Fibroblast of pulmonary artery (primary cell): ENCODE measurements at places on chromosomes 11 and 22.

- DNase-seq: peak; percentile 52
These were observed 67.8 kb upstream of the ARHGAP32 start for GRCh38 chr11:129259931-129260348.

DNA sequence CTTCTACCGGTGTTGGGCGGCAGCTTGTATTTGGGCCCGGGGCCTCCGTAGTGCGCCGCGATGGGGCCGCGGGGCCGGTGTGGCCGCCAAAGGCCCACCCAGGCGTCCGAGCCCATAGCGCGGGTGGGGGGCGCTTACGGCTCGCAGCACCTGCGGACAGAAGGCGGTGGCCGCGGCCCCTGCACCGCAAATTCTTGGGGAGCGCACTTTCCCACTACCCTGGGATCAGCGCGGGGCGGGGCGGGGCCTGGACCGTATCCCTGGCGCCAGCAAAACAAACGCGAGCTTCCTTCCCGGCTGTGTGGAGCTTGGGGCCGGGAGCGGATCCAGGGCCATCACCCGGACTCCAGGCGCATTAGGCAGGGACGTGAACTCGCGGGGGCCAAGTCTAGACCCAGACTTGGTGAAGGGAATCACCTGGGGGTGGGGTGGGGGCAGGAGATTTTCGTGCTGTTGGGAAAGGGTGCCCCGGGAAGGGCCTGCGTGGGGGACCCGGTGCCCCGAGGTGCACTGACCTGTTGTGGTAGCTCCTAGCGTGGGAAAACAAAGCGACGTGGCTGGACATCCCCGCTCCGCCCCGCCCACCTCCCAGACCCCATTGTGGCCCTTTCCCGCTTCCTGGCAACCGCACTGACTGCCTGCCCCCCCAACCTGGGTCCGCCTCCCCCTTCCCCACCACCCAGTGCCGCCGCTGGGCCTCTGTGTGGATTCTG, 2.3 kb upstream of the TYMP start:
- peak; percentile 75 for DNase-seq

DNA sequence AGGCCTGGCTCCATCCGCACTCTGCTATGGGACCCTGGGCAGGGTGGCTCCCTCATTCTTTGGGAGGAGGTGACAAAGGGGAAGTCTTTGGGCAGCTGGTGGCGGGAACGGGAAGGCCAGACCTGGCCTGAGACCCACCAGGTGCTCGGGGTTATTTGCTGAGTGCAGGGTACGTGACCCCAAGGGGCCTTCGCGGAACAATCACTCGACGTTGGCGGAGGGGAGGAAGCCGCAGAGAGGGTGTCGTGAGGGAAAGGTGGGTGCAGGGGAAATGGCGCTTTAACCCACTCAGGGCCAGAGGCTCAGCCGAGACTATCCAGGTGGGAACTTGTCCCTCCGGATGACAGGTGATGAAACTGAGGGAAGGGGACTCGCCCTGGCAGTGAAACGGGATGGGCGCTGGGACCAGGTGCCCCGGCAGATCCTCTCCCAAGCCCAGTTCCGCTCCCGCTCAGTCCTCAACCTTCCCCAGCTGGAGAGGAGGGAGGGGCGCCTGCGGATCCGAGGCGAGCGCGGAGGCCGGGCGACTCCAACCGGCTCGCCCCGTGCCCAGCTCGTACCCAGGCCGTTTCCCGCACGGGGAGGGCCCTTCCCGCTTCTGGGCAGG, 911 bp downstream of the A4GALT start:
- no peak for DNase-seq

DNA sequence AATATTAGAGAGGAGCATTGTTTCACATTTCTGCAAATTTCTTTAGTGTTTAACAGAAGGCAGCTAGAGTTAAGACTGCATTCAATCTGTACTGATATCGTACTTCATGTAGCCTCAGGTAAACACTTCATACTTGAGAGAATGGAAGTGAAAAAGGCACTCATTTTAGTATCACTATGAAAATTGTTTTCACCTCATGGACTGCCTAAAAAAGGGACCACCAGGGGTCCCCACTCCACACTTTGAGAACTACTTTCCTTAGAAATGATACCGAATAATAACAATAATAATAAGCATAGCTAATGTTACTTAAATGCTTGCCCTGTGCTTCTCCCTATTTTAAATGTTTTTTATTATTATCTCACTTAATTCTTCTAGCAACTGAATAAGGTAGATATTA, 95.1 kb downstream of the BLID start:
- peak; percentile 61 for DNase-seq

GRCh38 chr22:42948294-42948693, 66.7 kb downstream of the PACSIN2 start:
- no peak for DNase-seq

DNA sequence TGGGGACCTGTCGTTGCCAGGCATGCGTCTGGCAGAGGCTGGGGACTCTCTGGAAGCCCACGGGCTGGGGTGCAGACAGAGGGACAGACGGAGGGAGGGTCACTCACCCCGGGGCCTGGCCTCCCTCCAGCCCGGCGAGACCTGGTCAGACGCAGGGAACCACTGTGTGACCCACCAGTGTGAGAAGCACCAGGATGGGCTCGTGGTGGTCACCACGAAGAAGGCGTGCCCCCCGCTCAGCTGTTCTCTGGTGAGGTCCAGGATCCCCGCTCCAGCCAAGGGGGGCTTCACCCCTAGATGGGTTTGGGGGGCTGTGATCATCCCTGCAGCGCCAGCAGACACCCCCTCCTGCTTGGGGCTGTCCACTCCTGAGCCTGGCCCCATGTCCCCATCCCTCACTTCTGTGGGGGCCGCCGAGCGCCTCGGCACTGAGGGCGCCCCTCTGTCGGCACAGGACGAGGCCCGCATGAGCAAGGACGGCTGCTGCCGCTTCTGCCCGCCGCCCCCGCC, 23.6 kb upstream of the MUC5B start:
- no peak for DNase-seq

DNA sequence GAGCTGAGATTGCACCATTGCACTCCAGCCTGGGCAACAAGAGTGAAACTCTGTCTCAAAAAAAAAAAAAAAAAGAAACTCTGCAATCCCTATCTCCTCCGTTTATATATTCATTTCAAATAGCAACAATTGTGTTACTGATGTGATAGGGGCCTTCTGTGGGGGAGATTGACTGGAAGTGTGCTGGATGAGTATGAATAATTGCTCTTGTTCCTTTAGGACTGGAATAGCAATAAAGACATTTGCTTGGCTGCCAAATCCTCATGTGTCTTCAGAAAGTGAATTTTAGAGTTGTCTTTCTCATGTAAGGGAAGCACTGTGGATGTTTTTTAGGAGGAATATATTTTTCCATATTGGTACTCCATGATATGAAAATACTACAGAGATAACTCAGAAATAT, 21.1 kb upstream of the ME3 start:
- peak; percentile 35 for DNase-seq

DNA sequence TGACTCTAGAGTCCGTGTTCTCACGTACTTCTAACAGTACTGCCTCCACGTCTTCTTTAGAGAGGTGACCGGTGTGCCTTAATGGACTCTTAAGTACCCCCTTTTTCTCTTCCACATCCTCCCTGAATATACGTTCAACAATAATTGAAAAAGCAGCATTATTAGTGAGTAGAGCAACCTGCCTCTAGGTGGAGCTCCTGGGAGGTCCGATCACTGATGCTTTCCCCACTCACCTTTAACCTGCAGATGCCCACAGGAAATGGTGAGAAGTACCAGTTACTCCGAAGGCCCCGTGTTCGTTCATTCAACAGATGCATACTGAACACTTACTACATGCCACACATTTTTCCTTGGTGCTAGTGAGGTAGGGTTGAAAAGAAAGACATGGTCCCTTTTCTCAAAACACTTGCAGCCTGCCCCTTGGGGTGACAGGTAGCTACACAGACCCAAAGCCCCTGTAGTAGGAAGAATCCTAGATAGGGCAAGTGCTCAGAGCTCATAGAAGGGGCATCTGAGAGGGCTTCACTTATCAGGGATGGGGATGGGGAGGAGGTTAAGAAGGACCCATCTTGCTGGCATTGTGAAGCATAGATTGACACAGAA, 72.7 kb downstream of the FEZ1 start:
- DNase-seq: no peak

DNA sequence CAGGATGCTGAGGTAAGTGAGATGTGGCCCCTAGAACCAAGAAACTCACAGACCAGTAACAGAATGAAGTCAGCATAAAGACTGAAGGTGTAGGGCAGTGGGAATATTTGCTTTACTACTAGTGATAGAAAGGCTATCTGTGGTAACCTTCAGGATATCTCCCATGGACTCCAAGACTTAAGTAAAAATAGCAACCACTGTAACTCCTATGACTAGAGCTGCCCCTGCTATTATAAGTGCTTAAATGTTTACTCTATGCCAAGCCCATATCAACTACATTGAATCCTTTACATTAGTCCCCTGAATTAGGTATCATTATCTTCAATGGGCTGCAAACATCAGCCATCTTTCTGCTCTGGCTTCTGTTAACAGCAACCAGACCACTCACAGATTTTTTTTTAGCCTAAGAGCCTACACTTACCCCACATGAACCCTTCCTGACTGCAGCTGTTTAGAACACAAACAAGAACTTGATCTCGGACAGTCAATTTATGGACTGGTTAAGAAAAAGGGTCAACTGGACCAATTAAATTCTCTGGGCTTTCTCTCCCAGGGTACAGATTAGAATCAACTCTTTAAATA, 335.1 kb upstream of the API5 start:
- no peak for DNase-seq

GRCh38 chr11:105073456-105074165, 28.5 kb upstream of the CARD16 start:
- DNase-seq: no peak

- DNase-seq: no peak
These were observed 45.0 kb upstream of the CTTN start for GRCh38 chr11:70353329-70353728.

DNA sequence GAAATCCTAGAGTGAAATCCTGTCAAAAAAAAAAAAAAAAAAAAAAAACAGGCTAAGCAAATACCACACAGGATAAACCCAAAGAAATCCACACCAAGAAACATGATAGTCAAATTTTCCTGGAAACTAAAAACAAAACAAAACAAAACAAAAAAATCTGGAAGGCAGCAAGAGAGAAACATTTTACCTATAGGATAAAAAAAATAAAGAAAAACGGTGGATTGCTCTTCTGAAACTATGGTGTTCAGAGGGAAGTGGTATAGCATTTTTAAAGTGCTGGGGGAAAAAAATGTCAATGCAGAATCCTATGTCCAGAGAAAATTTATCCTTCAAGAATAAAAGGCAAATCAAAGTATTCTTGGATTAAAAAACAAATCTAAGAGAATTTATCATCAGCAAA, 41.6 kb upstream of the CBX7 start:
- DNase-seq: no peak

DNA sequence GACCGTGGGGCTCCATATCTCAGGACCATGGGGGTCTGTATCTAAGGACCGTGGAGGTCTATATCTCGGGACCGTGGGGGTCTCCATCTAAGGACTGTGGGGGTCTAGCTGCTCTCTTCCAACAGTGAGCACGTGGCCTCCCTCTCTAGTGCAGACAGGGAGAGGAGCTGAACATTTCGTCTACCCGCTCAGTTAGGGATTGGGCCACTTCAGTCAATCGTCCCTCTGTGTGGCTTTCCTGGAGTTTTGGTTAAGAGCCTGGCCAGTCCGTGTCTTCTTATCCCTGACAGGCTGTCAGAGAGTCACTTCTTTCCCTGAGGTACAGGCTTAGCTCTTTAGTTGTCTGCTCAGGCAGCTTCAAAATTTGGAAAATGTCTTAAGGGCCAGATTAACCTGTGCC, 3.1 kb downstream of the KRTAP5-1 start:
- DNase-seq: no peak

DNA sequence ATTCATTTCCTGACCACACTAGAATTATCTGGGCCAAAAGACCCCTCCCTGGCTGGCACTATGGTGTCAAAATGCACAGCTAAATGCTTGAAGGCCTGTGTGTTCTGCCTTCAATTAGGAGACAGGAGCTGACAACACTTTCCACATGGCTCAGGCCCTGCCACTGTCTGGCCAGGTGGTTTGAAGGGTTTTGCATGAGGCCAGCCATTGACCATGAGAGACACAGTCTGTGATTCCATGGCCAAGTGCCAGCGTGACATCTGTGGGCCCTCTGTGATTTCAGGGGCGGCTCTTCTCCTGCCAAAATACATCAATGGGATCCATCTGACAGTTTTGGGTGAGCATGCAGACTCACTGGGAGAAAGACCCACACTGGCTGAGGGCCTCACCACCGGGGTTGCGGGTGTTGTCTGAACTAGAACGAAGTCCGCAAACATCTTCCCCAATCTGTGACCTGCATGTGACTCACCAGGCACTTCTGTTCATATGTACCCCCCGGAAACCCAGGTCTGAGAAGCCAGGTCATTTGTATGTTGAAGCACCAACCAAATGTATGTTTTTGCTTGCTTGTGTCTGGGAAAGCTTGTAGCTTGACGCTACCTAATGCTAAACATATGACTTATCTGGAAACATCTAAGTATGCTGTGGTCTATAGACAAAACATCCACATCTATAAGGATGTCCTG, 20.7 kb upstream of the NAV2 start:
- no peak for DNase-seq

DNA sequence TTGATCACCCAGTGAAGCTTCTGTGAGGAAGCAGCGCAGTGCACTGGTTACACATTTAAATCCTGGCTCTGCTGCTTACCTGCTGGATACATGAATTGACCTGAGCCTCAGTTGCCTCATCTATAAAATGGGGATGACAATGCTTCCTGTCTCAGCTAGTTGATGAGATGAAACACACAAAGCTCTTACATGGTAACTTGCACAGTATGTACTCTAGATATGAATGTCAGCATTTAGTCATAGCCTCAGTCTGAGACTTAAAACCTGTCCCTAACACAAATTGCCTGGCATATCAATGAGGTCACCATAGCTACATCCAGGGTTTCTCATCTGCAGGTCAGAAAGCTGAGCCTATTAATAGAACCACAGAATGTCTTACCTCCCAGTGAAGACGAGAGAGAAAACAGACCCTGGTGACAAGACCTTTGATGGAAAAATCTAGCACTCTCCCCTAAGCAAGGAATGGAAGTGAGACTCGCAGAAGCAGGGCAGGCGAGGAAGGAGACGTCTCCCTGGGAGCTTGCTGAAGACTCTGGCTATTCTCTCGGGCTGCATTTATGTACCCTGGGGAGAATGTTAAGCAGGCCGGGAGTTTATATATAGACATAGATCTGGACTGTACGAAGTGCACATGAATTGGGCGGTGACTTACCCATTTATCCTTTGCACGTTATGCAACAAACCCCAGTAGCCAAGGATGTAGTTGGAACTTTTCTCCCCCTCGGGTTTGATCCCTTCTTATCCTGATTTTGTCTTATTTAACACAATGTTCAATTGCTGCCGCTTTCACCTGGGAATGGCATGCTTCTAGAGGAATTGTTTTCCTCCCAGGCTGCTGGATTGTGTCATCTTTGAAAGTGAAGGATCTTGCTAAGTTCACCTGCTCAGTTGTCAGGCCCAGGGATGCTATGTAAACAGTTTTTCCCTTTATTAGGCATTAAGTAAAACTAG, 18.0 kb downstream of the SDHAF2 start:
- DNase-seq: no peak

- DNase-seq: no peak
These were observed 9.7 kb downstream of the ADORA2A start for GRCh38 chr22:24437091-24437490.
